SHP77 treated with DMSO at 0.1 percent for 48 hours (cell line): ENCODE measurements at places on chromosomes 6 and 20.

DNA sequence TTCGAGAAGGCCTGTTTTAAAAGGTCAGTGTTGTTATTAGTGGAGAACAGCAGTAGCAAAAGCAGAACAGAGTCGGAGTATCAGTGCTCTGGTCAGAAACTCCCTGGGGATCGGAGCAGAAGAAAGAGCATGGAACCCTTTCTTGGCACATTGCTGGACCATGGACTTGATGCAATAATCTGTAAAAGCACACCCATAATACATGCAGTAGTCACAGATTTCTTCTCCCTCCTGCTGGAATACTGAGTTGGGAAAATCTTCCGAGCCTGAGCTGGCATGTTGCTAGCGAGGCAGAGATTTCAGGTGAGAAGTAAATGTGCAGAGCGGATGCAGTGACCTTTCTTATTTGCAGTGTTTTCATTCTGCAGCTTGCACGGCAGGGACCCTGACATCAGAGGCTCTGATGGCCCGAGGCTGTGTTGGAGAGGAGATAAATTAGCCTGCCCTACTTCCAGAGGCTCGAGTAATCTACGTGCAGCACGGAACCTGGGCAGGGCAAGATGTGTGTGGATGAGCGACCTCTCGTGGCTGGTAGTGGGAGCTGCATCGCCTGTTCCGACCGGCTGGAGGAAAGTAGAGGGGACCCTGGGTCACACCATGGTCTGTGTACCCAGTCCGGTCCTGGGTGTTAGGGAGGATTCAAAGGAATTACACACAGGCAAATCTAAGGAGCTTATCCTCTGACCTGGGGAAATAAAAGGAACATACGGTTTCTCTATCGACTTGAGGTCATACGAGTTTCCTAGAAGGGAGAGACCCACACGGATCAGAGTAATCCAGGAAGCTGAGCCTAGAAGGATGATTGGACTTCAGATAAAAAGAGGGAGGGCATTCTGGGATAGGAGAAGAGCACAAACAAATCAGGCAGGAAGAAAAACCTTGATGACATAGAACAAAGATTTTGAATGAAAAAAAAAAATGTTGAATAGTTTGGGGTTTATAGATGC, 137.0 kb upstream of the STMND1 start:
- DNase-seq: peak; percentile 12

DNA sequence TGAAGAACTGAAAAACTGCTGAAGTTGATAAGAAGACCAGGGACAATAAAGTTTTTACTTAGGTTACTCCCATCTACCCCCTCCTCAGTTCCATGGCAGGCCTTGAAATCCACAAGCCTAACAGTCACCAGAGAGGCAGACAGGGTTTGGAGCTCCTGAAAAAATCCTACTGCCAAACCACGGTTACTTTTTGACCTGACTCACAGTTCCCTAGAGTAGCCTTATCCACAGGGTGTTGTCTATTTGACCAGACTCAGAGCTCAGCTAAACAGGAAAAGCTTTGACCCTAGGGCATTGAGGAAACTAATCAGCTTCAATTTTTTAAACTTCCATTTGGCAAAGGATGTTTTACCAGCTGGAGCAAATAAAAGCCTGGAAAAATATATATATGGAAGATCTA, 257.7 kb upstream of the NT5E start:
- no peak for DNase-seq

DNA sequence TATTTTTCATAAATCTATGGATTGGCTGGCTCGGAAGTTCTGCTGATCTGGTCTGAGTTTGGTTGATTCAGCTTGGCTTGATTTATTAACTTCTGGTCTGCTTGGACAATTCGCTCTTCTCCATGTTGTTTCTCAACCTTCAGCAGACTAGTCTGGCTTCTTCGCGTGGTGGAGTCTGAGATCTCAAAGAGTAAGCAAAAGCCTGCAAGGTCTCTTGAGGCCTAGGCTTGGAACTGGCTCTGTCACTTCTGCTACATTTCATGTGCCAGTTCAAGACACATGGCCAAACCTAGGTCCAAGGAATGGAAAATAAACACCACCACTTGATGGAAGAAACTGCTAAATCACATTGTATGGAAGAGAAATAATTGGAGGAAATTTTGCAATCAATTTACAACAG, 115.1 kb upstream of the JAG1 start:
- no peak for DNase-seq

DNA sequence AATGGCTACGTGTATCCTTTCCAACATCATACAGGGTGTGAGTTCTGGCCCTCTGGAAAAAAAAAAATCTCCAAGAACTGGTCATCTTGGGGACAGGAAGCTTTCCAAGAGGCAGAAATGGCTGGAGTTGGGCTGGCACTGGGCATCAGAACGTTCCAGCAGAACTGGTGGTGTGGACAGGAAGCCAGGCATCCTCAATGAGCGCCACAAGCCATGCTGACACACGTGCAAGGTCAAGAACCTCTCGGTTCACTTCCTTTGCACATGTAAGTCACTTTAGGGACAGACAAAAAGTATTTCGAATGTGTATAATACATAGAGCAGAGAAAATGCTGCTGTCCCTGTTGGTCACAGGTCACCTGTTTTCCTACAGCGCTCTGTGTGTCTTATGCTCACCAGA, 27.4 kb upstream of the RIN2 start:
- DNase-seq: no peak

DNA sequence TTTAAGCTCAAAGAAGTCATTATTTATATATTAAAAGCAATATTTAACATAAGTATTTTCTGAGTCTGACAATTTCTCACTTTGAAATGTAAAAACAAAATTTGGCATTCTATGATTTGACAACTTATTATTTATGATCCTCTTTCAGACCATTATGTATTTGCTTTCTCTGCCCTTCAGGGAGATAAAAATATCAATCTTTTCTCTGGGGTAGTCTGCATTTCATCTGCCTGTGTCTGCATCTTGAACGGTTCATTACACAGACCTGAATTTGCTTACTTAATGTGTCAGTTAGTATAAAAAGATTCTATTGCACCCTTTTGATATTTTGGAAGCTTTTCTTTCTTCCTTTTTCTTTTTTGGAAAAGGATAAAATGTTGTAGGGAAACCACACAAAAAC, 354.0 kb upstream of the RGS17 start:
- no peak for DNase-seq

GRCh38 chr6:159865226-159865920, 25.4 kb upstream of the MAS1 start:
- no peak for DNase-seq

DNA sequence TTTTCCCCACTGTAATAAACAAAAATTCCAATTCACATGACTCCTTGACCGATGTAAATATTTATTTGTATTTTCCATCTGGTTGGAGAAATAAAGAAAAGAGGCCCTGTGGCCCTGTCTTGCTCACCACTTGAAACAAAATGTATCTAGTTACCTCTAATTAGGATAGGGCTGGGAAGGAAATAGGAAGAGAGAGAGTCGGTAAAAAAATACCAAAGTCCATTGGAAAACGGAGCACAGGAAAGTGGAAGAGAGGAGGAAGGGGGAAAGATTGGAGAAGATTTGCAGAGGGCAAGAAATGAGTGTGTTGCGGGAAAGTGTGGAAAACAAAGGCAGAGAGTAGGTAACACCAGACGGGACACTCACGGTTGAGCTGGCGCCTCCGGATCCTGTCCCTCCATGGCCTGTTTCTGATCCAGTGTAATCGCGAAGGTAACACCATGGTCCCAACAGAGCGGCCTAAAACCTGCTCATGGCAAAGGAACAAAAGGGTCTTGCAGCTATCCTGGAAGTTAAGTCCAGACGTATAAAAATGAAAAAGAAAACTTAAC, 105.8 kb upstream of the RIPOR2 start:
- no peak for DNase-seq

GRCh38 chr20:37452236-37452635, 68.8 kb upstream of the NNAT start:
- DNase-seq: no peak

DNA sequence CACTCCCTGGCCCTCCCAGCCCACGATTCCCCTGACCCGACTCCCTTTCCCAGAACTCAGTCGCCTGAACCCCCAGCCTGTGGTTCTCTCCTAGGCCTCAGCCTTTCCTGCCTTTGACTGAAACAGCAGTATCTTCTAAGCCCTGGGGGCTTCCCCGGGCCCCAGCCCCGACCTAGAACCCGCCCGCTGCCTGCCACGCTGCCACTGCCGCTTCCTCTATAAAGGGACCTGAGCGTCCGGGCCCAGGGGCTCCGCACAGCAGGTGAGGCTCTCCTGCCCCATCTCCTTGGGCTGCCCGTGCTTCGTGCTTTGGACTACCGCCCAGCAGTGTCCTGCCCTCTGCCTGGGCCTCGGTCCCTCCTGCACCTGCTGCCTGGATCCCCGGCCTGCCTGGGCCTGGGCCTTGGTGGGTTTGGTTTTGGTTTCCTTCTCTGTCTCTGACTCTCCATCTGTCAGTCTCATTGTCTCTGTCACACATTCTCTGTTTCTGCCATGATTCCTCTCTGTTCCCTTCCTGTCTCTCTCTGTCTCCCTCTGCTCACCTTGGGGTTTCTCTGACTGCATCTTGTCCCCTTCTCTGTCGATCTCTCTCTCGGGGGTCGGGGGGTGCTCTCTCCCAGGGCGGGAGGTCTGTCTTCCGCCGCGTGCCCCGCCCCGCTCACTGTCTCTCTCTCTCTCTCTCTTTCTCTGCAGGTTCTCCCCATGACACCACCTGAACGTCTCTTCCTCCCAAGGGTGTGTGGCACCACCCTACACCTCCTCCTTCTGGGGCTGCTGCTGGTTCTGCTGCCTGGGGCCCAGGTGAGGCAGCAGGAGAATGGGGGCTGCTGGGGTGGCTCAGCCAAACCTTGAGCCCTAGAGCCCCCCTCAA, at the start of gene LTA:
Gene LTA (plus strand): TSS at position 249 of the 871 bp plus-strand sequence. CDS start 454 bp downstream, at position 703.
- no peak for DNase-seq

DNA sequence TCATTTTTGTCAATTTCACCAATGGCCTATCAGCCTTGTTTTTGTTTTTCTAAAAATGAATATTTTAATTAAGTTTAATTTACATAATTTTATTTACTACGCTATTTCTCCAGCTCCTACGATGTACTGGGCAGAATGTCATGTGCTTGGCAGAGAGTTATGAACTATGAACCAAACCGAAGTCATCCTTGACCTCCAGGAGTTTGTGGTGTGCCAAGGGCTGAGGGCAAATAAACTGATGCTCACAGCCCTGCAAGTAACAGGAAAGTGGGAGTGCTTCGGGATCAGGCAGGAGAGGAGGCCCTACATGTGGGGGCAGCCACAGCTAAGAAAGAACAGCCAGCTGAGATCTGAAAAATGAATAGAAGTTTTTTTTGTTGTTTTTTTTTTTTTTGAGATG, 38.6 kb downstream of the ZNF217 start:
- DNase-seq: no peak

- DNase-seq: peak; percentile 1
Measured at GRCh38 chr6:11618533-11618932, 81.0 kb downstream of the TMEM170B start.

DNA sequence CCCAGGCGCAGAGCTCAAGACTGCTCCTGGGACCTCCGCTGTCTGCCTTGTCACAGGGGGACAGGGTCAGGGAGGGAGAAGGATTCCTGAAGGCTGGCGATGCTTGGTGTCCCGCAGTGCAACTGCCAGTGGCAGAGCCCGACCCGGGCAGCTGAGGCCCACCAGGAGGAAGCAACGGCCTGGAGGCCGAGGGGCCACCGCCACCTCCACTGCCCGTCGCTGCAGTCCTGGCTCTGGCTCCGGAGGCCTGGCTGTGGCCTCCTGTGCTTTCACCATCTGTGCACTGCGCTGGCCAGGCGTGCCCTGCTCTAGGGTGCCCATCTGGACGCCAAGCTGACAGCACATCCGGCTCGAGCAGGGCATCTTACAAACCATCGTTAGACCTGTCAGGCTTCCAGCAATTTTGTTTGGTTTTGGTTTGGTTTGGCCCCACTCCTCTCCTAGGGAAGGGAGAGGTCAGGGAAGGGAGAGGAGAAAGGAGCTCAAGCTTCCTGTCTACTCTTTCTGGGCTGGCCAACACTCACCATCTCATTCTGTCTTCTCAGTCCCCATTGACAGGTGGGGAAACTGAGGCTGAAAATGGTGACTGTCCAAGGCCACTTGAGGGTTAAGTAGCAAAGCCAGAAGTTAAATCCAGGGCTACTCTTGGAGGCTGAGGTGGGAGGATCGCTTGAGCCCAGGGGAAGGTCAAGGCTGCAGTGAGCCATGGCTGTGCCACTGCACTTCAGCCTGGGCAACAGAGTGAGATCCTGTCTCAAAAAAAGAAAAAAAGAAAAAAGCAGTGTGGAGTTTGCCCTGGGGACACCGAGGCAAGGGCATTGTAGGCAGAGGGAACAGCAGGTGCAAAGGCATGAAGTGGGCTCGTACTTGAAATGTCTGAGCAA, 37.7 kb upstream of the NOL4L start:
- no peak for DNase-seq

GRCh38 chr20:6120491-6120988, 2.3 kb downstream of the FERMT1 start:
- no peak for DNase-seq

GRCh38 chr20:44112456-44112855, 74.5 kb downstream of the JPH2 start:
- DNase-seq: no peak

GRCh38 chr20:5433352-5433751, 116.6 kb upstream of the PROKR2 start:
- DNase-seq: no peak

DNA sequence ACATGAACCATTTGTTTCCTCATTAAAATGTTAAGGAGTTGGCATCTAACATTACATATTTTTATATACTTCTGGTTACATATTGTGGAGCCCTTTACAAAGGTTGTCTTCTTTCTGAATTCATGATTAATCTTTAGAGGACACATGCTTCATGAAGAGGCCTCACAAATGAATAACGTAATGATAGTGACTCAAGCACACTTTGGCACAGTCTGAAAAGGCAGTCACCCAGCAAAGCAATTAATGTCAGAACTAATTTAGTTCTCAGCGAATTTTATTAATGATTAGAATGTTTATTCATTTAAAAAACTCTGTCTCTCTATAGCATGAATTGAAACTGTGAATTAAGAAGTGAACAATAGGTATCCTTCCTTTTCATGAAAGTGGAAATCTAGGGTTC, 854.2 kb downstream of the PHF3 start:
- no peak for DNase-seq

GRCh38 chr6:42118162-42119001, 24.0 kb downstream of the C6orf132 start:
- no peak for DNase-seq

- DNase-seq: no peak
Measured at GRCh38 chr20:43799150-43799711, 72.4 kb upstream of the GTSF1L start.

DNA sequence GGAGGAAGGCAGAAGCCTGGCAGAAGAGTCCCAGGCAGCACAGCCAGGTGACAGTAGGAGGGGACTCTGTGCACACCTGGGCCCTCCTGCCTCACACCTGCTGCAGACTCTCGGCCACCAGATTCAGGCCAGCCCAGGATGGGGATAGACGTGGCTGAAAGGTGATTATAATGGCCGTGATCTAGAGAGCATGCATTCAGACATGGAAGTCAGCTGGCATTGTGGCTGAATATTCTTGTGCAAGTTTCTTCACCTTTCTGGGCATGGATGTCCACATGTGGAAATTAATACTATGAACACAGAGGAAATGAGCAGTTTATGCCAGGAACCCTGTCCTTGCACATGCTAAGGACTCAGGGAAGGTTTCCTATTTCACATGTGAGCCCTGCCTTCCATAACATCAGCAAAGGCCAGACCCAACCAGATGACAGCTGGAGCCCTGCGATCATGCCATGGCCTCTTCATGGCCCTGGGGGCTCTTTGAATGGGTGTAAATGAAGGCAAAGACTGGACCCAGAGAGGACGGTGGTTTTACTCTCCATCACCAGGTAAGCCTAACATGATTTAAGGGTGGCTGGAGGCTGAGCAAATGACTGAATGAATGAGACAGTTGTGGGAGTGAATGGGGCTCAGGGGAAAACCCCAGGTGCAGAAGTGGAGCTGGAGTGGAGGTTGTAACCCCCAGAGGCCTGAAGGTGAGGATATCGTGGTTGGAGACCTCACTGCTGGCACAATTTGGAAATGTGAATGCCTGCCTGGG, 2.7 kb upstream of the RAET1L start:
- DNase-seq: no peak
